Right lobe of liver (tissue), 6 donors: ENCODE measurements at places on chromosomes 5 and 9. TPM values are rescaled to one million over a fixed set of nuclear protein-coding genes. Genes with fewer than 3 reads are reported as not detected.

The KYAT1 gene
- 10.8 TPM for total RNA-seq

The NR5A1 gene
- total RNA-seq: not detected

The WNT8A gene
- not detected for total RNA-seq

The ZDHHC11B gene
- total RNA-seq: 0.56 TPM

The PCDHA3 gene
- not detected for total RNA-seq

The SPINK6 gene
- total RNA-seq: not detected

The TMEM215 gene
- not detected for total RNA-seq

The MCC gene
- 24.1 TPM for total RNA-seq

The ALDH7A1 gene
- 141 TPM for total RNA-seq
